ENCODE measurements at places on chromosomes 16 and 17.

DNA sequence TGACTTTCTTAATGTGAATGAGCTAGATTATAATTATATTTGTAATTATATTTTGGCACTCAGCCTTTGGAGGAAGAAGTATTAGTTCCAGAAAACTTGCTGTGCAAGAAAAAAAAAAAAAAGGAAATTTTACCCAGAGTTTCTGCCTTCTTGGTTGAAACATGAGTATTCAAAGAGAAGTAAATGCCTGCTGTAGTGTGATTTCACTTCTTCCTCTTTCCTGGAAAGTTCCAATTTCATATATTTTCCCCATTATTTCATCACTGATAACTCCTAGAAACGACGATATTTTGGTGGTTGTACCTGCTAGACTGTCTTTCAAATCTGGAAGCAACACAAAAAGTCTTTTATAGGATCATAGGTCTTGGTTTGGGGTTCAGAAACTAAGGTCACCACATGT is 20.4 kb upstream of the MPHOSPH6 start:
- no peak for DNase-seq

- no peak for DNase-seq
These were observed 307.5 kb upstream of the DYNLRB2 start for GRCh38 chr16:80233097-80233835.

DNA sequence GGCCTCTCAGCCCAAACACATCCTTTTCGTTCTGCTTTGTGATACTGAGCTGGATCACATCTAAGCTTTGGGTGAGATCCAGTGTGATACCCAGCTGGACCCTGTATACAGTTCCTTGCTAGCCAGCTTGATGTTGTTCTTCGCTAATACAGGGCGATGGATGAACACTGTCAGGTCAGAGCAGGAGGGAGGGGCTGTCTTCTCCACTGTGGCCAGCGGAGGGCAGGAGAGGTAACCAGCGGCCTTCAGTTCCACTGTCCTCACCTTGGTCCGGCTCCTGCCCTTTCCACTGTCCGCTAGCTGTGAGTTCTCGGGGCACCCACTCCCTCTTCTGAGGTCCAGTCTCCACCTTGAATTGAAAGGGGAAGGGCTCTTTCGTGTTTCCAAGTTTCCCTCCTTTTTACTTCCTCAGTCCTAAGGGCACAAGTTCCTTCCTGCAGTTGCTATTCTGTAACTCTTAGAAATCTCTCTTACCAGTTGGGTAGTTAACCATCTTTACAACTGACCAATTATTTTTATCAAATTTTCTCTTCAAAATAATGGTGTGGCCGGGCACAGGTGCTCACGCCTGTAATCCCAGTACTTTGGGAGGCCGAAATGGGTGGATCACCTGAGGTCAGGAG is 3.0 kb upstream of the ZNF213 start:
- DNase-seq: peak; percentile 41

- DNase-seq: no peak
These were observed 26.8 kb upstream of the CIBAR2 start for GRCh38 chr16:85138825-85139627.

- no peak for DNase-seq
These were observed 9.3 kb downstream of the YWHAE start for GRCh38 chr17:1390432-1391367.

DNA sequence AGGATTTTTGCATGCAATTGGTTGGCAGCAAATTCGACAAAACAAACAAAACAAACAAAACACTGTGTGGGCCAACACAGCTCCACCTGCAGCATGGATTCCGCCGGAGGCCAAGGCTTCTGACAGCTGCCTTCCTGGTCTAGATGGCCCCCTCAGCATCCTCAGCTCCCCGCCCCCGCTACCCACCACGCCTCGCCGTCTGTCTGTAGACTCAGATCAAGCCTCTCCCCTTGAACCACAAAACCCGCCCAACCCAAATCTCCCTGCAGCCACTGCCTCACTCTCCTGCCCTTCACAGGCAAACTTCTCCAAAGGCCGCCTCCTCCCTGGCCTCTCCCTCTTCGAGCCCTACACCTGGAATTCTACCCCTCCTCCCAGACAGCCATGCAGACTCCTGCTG is 57.9 kb downstream of the RTN4RL1 start:
- no peak for DNase-seq

- no peak for DNase-seq
These were observed 90.3 kb downstream of the RAB11FIP4 start for GRCh38 chr17:31481783-31482081.

GRCh38 chr16:67644038-67644437 is 906 bp upstream of the CARMIL2 start:
- DNase-seq: no peak

DNA sequence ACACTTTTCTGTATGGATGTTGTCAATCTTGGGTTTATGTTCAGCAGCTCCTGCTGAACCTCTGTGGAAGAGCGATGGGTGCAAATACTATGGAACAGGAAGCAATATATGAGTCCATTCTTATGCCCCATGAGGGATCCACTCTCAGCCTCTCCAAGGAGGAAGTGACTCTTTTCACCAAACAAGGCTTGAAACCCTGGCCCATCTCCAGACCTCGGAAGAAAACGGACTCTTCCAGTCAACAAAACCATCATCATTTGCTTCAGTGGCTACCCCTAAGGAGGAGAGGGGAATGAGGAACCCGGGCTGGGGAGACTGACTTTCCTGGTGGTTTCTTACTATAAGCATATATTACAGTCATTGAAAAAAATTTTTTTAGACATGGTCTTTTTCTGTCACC is 206.2 kb downstream of the AXIN2 start:
- peak; percentile 20 for DNase-seq

DNA sequence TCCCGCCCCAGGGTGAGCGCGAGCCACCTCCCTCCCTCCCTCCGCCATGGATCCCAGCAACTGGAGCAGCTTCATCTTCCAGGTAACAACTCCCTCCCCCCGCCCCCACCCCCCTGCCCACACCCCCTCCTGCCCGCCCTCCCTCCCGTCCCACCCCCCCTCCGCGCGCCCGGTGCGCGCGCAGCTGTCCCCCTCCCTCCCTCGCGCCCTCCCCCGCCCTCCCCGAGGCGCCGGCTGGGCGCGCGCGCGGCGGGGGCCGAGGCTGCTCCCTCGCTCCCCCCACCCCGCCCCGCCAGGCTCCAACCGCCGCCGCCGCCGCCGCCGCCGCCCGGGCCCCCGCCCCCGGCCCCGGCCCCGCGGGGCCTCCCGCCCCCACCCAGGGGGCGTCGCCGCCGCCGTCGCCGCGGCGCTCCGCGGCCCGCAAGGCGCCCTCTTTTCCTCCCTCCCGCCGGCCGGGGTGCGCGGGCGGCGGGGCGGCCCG is at the start of gene MAZ:
Gene MAZ (plus strand): TSS at position 431 of the 481 bp plus-strand sequence. CDS start 173 bp downstream, outside the sequence.
- peak; percentile 92 for DNase-seq

DNA sequence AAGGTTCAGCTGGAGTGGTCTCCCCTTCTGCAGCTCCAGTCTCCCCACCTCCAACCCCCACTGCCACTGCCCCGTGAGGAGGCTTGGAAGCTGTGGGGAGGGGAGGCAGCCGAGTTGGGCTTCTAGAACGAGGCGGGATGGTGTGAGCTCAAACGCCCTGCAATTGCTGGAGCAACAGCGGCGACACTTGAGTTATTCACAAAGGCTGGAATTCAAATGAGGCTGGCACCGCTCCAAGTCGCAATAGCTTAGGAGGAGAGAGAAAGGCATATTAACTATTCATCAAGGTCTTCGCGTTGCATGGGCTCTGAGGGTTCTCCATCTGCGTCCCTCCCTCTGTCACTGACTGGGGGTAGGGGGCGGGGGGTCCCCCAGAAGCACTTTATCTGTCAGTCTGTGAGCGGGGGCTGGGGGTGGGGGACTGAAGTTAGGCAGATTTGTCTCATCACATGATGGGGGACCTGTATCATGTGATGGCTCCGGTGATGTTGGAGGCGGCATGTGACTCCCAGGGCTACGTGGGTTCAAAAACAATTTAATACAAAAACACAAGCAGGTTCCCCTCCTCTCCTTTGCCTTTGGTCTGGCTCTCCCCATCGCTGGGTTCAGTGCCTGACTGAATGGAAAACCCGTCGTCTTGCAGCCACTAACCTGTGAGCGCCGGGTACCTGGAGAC is 70.5 kb downstream of the RBBP6 start:
- DNase-seq: peak; percentile 55

GRCh38 chr16:81600275-81600674 is 155.7 kb downstream of the CMIP start:
- peak; percentile 35 for DNase-seq

DNA sequence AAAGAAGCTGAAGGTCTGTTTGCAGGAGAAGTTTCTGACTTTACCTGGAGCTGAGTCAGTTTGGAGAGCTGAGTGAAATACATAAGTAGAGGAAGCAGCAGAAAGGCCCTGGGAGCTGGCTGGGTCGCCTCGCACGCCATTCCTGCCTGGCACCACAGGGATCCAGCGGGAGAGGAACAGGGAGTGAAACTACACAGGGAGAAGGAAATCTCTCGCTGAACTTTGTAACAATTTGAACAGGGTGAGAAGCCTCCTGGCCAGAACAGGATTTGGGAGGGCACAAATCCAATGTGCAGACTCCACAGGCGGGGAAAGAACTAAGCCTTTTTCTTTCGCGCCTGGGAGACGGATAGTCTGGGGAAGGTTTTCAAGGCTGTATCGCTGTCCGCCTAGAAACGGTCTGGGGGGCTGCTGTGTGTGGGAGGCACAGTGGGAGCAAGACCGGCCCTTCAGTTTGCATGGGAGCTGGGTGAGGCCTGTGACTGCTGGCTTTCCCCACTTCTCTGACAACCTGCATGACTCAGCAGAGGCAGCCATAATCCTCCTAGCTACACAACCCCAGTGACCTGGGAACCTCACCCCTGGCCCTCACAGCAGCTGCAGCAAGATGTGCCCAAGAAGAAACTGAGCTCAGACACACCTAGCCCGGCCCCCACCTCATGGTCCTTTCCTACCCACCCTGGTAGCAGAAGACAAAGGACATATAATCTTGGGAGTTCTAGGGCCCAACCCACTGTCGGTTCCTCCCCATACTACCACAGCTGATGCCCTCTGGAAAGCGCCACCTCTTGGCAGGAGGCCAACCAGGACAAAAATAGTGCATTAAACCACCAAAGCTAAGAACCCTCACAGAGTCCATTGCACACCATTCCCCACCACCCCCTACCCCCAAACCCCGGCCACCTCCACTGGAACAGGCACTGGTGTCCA is 778.6 kb downstream of the KCNJ2 start:
- no peak for DNase-seq

- DNase-seq: no peak
These were observed 20.5 kb downstream of the GRB7 start for GRCh38 chr17:39757931-39758873.

GRCh38 chr16:30710971-30711370 is 12.0 kb downstream of the SRCAP start:
- peak; percentile 49 for DNase-seq

GRCh38 chr17:28597606-28598383 is 1.0 kb downstream of the SPAG5 start:
- no peak for DNase-seq

DNA sequence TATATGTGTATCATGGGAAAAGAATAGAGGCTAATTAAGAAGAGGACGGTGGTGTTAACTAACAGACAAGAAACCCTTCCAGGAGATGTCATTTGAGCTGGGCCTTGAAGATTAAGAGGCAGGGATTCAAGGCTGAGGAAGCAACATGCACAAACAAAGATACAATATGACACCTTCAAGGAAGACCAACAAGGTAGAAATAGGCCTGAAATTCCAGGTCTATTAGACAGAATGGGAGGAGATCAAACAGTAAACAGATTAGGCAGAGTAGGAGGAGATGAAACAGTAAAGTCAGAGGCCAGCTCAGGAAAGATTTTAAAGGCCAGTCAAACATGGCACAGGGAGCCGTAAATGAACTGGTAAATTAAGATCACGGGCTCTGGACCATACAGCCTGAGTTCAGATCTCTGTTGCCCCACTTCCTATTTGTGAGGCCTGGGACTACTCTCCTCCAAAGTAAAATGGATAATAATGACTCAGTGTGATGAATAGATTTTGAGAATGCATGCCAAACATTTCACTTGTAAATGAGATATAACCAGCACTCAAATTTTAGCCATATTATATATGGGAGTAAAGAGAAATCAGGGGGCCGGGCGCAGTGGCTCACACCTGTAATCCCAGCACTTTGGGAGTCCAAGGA is 38.9 kb downstream of the USP31 start:
- DNase-seq: peak; percentile 25

GRCh38 chr16:86892509-86892908 is 314.2 kb downstream of the FOXL1 start:
- no peak for DNase-seq

- DNase-seq: no peak
These were observed 42.7 kb upstream of the ANKFN1 start for GRCh38 chr17:56110463-56111135.

- DNase-seq: no peak
These were observed 264.8 kb upstream of the RPL38 start for GRCh38 chr17:73938706-73939105.

- no peak for DNase-seq
These were observed 1.4 kb downstream of the ZSWIM7 start for GRCh38 chr17:15998031-15998562.

DNA sequence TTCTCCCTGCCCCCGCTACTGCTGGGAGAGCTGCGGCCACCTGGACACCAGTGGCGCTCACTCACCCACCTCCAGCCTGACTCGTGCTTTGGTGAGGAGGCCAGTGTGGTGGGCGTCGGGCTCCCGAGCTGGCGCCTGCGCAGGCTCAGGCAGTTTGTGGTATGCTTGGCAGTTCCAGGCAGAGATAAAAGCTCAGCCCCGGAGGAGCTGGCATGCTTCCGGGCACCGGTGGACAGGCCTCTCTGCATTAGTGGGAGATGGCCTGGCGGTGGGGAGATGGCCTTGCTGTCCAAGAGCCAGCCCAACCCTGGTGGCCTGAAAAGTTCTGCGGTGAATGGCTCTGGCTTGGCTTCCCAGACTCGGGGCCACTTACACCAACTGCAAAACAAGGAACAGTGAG is 4.1 kb downstream of the ADGRG1 start:
- no peak for DNase-seq

- DNase-seq: no peak
These were observed 10.1 kb upstream of the TANGO6 start for GRCh38 chr16:68833251-68833650.

DNA sequence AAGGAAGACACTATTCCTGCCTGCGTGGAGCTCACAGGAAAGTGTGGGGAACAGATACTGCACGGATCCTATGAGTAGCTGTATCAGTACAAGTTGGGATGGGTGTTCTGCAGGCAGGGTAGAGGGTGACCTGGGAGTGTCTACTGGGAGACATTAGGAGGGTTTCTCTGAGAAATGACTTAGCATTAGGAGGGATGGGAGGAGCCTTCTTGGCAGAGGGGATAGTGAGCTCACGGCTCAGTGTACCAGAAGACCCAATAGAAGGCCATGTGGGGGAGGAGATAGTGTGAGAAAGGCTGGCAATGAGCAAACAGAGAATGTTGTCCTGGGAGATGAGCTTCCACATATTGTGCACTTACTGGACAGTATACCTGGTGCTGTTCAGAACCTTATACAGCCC is 109.1 kb downstream of the MSI2 start:
- DNase-seq: peak; percentile 40
